ENCODE measurements at places on chromosomes 1 and 21.

DNA sequence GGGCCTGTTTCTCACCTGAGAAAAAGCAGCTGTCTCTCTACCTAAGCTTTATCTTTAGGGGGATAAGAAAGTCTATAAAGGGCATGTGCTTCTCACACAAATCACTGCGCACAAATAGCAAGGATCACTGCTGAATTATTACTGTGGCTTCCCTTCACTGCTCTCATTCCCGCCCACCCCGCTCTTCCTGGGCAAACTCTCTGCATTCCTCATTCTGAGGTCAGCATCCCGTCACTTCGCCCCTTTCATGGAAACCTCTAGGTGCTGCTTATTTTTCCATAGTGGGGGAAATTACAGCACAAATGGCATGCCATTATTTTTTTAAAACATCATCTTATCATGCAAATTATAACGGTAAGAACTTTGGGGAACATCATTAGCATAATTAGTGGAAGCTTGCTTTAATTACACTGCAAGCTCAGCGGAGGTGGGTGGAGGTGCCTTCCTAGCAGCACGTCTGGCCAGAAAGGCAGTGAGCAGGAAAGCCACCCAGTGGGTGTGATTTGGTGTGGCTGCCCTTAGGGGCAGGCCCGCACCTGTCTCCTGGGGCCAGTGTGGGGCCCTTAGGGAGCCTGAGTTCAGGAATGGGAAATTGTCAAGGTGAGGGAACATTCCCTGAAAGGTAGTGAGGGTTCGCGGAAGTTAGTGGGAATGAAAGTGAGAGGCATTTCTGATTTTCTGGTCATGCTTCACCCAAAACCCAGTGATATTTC lies 105.9 kb downstream of the LAMC2 start:
- no peak for DNase-seq

DNA sequence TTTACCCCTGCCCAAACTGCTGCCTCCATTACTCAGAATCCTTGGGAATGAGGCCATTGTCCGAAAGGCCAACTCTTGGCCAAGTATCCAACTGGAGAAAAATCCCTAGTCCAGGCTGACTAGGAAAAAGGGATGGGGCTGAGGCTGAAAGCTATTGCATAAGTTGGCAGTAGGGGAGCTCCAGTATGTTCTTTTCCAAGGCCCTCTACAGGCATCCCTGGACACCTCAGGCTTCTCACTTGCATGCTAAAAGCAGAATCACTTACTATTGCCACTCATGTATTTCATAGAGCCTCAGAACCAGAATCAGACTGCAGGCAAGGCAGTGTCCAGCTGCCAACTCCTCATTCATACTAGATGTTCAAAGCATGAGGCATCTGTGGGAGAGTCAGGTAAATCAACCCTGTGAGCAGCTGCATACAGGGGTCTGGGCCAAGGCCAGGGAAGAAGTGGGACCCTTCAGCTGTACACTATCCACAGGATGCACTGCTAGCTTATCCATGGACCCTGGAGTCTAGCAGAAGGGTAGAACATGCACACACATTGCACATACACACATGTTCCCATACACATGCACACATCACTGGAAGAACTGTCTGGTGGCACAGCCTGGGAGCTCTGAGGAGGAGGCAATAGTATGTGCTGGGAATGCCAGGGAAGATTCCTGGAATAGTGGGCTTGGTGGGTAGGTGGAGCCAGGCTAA lies 195.3 kb downstream of the C1orf94 start:
- no peak for DNase-seq

GRCh38 chr1:47262787-47263413 lies 30.9 kb upstream of the TAL1 start:
- DNase-seq, result no peak

DNA sequence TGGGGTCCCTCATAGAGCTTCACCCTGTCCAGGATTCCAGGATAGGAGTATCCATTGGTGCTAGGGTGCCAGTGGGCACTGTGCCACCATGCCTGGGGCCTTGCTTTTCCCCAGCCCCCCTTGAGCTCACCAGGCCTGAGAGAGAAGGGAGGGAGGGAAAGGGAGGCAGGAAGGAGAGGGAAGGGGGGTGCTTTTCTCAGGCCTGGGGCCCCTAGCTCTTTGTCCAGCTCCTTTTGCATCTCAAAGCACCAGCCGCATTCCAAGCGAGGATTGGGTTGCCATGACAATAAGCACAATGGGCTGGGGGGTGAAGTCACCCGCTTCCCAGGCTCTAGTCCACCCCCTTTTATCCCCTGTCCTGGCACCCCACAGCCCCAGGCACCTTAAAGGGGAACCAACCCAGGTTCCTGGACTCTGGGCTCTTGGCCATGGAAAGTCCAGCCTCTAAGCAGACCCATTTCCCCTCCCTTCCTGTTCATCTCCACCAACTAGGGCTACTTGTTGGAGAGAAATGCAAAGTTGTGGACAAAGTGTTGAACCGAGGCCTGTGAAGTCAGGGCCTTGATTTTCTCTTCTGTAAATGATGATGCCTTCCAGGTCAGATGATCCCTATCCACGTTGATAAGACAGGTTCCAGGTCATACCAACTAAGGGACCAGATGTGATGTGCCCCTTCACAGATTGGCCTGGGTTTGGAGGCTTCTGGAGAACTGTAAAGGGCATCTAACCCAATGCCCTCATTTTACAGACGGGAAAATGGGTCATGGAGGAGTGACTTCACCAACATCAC lies 11.4 kb downstream of the THBS3 start:
- no peak for DNase-seq

DNA sequence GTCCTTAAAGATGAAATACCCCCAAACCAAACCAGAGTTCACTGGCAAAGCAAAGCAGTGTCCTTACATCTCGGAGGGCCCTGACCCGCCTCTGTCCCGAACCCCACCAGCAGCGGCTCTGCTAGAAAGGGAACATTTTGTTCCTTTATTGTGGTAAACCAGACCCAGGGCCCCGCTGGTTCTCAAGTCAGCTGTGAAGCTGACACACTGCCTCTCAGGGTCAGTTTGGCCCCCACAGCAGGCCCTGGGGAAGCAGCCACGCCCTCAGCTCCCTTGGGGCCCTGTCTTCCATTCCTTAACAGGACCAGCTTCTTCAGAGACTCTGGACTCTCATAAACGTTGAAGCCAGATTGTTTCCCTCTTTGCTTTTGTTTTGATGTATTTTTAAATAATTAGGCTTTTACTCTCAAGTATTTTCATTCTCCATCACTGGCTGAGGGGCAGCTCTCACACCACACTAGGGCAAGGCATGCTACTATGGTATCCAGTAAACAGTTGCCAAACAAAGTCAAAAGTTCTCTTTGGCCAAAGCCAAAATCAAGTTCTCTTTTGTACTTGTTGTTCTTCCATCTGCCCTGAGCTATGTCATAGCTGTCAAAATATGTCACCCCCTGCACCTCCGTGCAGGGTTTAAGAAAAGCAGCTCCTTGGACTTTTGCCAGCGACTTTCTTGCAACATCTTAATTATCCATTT lies 61.1 kb upstream of the ANGPTL1 start:
- DNase-seq, result peak; percentile 28

All from SIG-M5 (cell line).